ENCODE measurements at places on chromosomes 12 and 14. TPM values are rescaled to one million over a fixed set of nuclear protein-coding genes. Genes with fewer than 3 reads are reported as not detected.

Gene NTS
- 57.2 TPM for total RNA-seq

Gene GLIPR1L1
- total RNA-seq = not detected

Gene CGRRF1
- total RNA-seq = 16.2 TPM

Gene TMEM117
- total RNA-seq = 2.5 TPM

Gene DHRS2
- 7.5 TPM for total RNA-seq

Gene BEGAIN
- 7.2 TPM for total RNA-seq

Gene CIROP
- total RNA-seq = not detected

Gene CCT2
- 274 TPM for total RNA-seq

Gene PTHLH
- total RNA-seq = 29.3 TPM
